ENCODE measurements at places on chromosomes 2 and 18.

DNA sequence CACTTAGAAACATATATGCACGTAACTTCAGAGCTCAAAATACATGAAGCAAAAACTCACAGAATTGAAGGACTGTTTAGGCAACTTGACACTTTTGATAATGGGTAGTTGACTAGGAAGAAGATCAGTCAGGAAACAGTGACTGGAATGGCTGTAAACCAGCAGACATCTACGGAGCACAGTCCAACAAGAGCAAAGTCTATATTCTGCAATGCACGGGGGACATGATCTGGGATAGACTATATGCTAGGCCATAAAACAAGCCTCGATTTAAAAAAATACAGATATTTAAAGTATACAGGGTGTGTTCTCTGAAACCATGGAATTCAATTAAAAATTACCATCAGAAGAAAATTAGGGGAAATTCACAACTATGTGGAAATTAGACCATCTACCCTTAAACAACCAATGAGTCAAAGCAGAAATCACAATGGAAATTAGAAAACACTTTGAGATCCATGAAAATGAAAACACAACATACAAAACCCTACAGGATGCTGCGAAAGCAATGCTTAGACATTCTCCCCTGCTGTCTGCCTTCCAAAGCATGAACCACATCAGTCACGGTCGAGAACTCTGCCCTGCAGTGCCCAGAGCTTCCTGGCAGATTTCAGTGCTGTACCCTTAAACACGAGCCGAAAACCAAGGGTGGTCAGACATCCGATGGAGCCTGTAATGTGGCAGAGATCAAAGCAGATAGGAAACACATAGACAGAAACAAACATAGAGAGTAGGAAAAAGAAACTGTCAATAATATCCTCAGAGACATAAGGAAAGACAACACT lies 651.9 kb upstream of the HS6ST1 start:
- DNase-seq = no peak

- DNase-seq = no peak
These were observed 280.5 kb upstream of the CCDC68 start for GRCh38 chr18:55239740-55240139.

GRCh38 chr2:203535078-203535783 lies at the start of gene RAPH1:
RAPH1 (minus strand) TSS chr2:203535301; CDS start chr2:203495353, 39,948 bp downstream.
- DNase-seq = peak; percentile 14

DNA sequence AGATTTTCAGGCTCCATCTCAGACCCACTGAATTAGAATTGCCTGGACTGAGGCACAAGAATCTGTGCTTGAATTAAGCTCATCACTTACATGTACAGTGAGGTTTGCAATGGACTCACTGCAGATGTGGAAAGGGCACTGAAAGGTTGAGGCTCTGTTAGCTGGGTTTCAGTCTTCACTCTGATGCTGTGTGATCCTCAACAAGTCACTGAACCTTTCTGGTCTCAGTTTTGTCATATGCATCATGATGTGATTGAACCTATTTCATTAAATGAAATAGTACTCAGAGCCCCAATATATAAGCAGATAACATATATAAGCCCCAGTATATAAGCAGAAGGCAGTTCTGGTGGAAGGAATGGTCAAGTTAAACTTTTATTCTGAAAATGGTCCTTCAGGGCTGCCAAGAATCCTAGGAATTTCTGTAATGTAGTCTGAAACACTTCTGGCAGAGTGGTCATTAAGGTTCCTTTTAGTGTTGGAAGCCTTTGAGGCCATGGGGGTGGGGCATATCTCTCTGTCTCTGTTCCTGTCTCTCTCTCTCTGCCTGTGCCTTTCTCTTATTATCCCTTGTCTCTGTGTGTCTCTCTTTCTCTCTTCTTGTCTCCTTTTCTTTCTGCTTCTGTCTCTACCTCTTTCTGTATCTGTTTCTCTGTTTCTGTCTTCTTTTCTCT lies 110.4 kb downstream of the ADCYAP1 start:
- DNase-seq = no peak

DNA sequence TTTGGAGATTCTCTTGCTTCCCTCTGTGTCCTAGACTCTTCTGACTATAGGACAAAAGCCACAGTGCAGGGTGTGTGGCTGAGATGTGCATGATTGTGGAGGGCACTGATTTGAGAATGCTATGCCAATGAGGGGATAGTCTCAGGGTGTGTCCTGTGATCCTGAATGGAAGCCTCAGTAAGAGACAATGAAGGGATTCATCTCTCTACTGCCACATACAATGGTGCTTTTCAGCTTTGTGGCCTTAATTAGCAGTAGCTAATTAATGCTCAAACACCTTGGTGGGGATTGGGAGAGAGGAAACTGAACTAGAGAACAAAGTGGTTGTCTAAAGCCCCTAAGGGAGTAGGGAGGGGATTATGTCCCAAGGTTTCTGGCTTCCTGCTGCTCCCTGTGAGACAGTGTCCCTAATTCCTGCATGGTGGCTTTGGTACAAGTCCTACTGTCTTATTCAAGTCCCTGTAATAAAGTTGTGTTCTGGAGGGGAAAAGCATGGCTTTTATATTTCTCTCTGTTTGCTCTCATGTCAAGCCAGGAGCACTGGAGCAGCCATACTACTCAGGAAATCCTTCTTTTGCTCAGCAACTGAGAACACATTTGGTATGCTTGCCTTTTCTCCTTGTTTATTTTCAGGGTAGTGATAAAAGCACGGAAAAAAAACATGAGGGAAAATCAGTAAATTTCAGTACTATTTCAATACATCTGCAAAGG lies 415.2 kb upstream of the TCF4 start:
- no peak for DNase-seq

DNA sequence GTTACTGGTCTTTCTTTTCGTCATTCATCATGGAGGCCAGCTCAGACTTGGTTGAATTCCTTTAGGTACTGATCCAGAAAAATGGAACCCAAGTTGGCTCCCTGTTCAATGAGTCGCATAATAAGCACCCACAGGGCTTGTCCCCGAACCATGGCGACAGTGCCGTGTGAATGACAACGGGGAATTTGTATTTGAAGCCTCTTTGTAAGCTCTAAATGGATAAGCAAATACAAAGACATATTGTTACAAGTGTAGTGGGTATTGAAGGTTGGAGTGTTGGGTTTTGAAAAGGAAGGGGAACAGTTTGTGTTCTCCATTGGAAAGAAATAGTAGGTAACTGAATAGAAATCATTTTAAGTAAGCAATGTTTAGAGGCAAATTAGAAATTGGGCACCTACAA lies 288.9 kb downstream of the SLC4A3 start:
- no peak for DNase-seq

DNA sequence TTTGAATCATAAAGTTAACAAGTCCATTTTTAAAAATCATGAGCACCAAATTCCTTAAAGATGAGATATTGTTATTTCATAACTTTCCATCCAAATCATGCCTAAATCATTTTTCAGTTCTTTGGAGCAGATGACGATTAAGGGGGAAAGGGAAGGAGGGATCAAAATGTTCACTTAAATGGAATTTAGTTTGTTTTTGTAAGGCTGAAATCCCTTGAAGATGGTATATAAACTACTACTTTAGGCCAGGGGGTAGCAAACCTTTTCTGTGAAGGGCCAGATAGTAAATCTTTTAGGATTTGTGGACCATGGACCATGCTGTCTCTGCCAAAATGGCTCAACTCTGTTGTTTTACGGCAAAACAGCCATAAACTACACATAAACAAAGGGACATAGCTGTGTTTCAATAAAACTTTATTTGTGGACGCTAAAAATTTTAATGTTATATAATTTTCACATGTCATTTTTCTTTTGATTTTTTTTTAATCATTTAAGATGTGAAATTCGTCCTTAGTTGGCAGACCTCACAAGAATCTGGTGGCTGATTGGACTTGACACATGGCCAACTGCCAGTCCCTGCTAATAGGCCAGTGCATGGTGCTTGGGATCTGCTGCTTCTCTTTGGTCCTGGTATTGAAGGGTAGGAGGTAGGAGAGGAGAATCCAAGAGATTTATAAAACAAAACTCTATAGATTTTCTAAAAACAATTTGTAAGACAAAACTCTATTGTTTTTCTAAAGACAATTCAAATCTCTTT lies 52.0 kb upstream of the RTN4 start:
- DNase-seq = no peak

GRCh38 chr18:63197246-63197869 lies 122.2 kb downstream of the BCL2 start:
- no peak for DNase-seq

DNA sequence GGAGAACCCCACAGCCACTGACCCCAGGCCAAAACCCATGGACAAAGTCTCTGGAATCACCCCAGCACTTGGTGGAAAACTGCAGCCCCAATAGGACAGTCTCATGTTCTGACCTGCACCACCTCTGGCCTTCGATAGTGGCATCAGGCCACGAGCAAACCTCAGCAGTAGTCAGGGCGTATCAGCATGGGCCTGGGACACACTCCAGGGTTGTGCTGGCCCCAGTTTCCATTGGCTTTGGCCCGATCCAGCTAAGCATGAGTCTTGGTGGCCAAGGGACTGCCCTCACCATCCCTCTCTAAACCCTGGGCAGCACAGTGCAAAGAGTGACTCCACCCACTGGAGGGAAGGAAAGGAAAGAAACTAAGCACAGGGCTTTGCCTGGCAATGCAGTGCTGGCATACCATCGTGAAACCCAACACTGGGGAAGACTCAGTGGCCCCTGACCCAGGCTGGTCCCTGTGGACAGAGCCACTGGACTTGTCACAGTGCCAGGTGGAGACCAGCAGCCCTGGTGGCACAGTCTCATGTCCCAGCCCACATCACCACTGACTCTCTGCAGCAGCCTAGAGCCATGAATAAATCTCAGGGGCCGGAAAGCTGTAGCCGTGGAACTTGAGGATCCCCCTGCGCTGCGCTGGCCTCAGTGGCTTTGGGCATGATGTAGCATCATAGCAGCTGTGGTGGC lies 46.3 kb downstream of the ZNF519 start:
- DNase-seq = no peak

DNA sequence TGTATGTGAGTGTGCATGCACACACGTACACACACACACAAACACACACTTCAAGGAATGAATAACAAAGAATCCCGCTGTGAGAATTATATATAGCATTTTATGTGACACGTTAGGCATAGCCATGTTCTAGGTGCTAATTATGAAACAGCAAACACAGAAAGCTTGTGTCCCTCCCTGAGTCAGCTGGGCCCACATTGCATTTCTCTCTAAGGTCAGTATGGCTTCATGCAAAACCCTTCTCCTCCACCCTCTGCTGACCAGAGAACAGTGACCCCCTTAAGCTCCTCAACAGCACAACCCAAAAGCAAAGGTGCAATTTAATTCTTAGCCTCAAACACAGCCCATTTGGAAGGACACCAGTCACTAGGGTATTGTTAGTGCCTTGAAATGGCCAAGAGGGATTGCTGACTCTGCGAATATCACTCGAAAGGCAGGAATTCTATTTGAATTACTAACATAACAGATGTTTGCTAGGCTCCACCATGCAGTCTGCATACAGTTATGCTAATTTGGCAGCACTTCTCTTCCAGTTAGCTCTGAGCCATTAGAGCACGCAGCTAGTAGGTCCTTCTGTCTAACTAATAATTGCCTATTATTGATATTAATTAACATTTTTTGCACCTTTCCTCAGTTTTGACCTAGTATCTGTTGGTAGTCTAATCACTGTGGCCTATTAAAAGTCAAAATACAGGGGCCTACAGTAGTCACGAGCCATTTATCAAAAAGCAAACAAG lies 149.0 kb downstream of the LNPK start:
- no peak for DNase-seq

- DNase-seq = peak; percentile 38
These were observed 1.3 kb downstream of the MAPRE2 start for GRCh38 chr18:35042389-35043071.

DNA sequence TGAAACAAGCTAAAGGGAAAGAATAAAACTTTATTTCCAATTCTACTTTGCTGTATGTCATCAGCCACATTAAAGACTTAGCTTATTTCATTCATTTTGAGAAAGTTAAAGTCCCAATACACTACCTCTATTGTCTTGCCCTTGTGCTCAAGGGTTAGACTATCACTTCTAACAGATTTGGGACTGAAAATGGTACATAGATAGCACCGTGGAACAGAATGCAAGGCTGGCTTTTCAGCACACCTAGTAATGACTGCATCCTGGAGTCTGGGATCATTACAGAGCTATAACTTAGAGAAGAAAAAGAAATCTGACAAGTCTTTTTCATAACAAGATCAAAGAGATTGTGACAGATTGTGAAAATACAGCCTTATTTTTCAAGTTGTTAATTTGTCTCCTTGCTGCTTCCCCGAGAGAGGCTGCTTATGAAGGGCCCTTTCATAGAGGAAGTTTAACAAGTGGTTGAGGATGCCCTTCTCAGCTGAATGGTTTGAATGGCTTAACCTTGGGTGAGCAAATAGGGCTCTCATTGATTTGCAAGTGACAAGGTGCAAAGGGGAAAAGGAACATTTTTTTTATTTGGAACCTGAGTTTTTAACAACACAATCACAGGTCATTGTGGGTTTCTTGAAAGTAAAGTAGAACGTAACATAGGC lies 371.8 kb downstream of the EPHA4 start:
- no peak for DNase-seq

- no peak for DNase-seq
These were observed 714.5 kb downstream of the PLCL1 start for GRCh38 chr2:198518935-198519334.

- no peak for DNase-seq
These were observed 49.0 kb downstream of the FBLN7 start for GRCh38 chr2:112187046-112187715.

- no peak for DNase-seq
These were observed 65.6 kb downstream of the WDR7 start for GRCh38 chr18:56716692-56717146.

DNA sequence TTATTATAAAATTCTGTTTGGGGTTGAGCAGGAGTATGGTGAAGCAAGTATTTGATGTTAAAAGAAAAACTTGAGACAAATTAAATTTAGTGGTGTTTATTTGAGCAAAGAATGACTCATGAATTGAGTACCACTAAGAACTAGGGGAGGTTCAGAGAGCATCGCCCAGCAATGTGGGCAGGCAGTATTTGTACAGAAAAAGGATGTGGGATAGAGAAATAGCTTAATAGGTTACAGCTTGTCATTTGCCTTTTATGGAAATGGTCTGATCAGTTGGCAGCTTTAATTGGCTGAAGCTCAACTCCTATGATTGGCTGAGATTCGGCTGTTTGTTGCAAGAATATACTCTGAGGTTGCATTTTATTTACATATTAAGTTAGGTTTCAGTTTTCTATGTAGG lies 68.2 kb downstream of the LRATD1 start:
- no peak for DNase-seq

DNA sequence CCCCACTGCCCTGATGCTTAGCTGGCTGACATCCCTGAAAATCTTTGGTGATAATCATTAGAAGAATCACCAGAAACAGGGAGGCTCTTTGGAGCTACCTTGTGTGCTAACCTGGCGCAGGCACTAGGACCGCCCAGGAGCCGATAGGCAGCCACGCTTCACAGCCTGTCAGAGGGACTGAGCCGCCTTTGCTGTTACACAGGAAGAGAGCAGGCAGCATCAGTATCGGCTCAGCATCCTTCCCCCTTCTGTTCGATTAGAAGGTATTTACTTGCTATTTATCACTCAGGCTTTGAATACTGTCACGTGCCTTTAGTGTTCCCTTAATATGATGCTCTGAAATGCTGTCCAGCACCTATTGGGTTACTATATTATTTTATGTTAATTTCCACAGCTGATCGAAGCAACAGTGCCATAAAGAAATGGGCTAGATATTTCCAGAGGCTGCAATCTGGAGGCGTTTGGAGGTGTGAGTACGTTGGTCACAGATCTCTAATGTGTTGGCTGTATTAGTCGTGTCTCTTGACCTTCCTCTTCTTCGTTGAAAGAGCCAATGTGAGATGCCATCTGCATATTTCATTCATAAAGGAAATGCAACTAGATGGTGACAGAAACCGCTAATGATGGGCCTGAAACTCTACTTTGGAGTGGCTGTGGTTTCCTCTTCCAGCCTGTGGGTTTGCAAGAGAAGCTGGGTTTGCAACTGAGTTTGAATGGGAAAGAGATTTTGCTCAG lies 110.4 kb upstream of the RAB27B start:
- peak; percentile 25 for DNase-seq

GRCh38 chr2:197268786-197269584 lies 41.6 kb downstream of the ANKRD44 start:
- DNase-seq = no peak
